ENCODE measurements at places on chromosomes 1 and 21.

DNA sequence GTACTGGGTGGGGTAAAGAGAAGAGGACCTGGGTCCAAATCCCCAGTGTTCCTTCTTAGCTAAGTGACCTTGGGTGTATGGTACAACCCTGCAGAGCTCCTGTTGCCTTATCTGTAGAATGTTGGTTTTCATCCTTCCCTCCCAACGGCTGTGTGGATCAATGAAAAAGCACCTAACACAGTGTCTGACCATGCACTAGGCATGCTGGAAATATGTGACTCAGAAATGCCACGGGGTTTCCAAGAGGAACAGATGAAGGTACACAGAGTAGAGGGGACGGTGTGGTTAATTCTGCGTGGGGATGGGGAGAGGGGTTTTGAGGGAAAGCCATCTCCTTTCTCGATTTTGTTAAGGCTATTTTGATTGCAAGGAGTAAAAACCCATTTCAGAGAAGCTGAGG lies 8.6 kb downstream of the NIPAL3 start:
- no peak for DNase-seq

GRCh38 chr1:30313584-30313983 lies 409.8 kb downstream of the MATN1 start:
- DNase-seq, result no peak

GRCh38 chr21:36642777-36643176 lies 56.1 kb upstream of the SIM2 start:
- DNase-seq, result no peak

DNA sequence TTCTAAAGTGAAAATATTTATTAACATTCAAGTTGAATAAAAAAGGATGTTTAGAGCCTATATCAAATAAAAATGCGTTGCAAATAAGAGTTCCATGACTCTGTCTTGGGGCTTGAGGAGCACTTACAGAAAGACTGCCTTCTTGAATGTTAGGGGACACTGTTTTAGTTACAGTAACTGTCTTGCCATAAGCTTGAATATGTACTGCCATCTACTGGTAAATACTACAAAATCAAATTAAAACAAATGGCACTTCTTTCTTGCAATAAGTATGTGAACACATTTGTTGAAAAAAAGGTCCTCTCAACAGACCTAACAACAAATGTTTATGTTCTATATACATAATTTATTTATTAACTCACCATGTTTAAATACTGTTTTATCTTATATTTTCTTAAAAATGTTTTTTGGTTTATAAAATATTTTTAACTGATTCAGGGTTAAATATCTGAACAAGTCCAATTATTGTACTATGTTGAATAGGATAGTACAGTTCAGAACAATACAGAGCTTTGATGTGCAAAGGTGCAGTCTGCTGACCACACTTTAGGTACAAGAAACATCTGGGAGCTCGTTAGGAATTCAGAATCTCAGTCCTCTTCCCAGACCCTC lies 199.5 kb downstream of the LRRIQ3 start:
- DNase-seq, result peak; percentile 13

DNA sequence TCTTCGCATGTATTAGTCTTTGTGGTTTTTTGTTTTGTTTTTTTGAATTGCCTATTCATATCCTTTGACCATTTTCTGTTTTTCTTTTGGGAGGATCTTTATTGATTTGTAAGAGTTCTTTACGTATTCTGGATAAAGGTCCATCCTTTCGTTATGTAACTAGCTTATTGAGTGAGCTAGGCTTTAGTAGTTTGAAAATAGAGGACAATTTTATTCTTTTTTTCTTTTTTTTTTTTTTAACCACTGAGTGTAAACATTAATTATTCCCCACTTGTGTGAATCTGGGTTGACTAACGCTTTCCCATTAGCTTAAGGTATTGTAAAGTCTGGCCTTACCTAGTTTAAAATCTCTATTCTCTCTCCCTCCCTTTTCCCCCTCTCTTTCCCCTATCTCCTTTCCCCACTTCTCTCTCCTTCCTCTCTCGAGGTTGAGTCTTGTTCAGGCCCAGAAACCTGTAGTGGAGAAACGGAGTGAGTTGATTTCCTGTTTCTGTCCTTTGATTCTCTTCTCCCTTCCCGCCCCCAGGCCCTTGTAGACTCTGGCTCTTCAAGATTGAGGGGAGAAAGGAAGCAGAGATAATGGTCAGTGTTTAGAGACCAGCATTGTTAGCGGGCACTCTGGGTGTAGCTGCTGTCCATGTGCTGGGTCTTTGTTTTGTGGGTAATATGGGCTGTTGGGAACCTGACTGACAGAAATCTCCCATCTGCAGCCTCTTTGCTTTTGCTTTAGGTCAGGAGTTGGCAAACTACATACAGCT lies 1.5 kb downstream of the MORC3 start:
- peak; percentile 54 for DNase-seq

- no peak for DNase-seq
Observed at GRCh38 chr1:208000504-208000903, 89.6 kb upstream of the CD34 start.

DNA sequence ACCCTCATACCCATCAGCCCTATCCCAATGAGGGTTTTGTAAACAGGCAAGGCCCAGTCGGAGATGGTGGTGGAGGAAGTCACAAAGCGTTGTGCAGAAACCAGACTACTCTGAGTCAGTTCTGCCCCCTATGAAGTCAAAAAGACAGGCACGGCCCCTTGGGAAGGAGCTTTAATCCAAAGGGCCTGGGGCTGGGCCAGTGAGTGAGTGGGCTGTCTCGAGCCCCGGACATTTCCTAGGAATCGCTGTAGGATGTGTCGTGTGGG lies 442 bp upstream of the AHCYL1 start:
- DNase-seq, result peak; percentile 74

DNA sequence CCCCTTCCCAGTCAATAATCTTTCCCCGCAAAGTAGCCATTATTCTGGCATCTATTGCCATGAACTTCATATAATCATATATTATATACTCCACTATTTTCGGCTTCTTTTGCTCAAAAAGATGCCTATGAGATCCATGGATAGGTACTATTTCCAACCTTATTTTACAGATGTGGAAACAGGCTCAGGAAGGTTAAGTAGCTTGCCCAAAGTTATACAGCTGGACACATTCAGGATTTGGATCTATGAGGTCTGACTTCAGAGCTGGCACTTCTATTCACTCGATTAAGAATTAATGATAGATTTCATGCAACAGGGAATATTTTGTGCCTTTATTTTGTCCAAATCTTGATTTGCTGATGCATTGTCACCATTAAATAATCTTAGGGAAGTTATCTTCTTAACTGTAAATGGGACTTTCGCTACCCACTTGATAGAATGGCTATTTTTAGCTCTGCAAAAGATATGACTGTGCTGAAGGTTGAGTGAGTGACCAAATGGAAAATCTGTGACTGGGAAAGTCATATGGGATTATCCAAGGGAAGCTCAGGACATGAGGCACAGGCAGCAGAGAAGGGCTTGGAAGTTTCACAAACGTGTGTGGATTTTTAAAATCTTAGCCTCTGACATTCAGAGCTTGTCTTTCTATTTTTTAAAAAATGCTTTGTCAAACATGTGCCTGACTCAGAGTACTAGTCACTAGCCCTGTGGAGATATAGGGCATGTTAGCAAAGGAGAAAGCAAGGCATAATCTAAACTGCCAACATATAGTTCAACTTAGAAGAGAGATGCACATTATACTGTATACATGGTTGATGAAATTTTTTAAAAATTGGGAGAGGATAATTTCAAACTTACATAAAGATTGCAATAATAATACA lies 36.5 kb downstream of the GIPC2 start:
- DNase-seq, result no peak

- no peak for DNase-seq
Observed at GRCh38 chr1:33025761-33026160, 10.9 kb downstream of the AK2 start.

- DNase-seq, result no peak
Observed at GRCh38 chr1:35585281-35585680, 12.2 kb downstream of the TFAP2E start.

- DNase-seq, result no peak
Observed at GRCh38 chr1:42168391-42168670, 3.8 kb upstream of the GUCA2A start.

DNA sequence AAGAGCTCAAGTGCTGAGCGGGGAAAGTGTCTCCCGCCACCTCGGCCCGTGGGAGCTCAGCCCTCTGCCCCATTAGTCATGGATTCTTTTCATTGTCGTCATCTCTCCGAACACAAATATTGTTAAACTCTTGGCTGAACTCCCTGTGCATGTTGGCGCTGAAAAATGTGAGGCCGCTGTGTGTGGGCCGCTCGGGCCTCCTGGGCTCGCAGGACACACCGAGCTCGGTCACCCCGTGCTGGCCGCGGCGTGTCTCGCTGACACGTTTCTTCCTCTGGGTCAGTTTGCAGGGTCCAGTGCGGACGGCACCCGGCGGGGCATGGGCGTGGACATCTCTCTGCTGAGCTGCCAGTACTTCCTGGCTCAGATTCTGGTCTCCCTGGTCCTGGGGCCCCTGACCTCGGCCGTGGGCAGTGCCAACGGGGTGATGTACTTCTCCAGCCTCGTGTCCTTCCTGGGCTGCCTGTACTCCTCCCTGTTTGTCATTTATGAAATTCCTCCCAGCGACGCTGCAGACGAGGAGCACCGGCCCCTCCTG lies 25.6 kb downstream of the SLC45A1 start:
- no peak for DNase-seq

GRCh38 chr1:32224285-32224684 lies 2.1 kb downstream of the EIF3I start:
- no peak for DNase-seq

GRCh38 chr1:64663668-64664067 lies 81.2 kb upstream of the RAVER2 start:
- DNase-seq, result no peak

GRCh38 chr1:39761557-39762260 lies 9.4 kb downstream of the OXCT2 start:
- DNase-seq, result no peak

GRCh38 chr1:170316270-170316669 lies 170.5 kb downstream of the NTMT2 start:
- no peak for DNase-seq

DNA sequence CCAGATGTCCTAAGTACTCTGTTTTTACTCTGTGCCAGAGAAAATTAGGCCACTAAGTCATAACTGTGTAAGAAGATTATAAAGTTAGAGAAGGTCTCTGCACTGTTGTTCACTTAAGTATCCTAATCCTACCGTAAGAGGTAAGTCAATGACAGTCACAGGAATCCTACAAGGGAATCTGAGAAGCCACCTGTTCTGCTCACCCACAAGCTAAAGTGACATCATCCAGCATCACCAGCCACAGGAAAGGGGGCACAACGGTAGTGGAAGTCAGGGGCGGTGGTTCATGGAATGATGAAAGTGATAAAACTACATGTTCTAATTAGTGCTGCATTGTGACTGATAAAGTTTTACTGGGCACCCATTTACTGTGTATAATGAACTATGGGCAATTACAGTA lies 92.7 kb downstream of the PLD5 start:
- no peak for DNase-seq

GRCh38 chr1:81954534-81955020 lies 153.8 kb downstream of the ADGRL2 start:
- peak; percentile 23 for DNase-seq

DNA sequence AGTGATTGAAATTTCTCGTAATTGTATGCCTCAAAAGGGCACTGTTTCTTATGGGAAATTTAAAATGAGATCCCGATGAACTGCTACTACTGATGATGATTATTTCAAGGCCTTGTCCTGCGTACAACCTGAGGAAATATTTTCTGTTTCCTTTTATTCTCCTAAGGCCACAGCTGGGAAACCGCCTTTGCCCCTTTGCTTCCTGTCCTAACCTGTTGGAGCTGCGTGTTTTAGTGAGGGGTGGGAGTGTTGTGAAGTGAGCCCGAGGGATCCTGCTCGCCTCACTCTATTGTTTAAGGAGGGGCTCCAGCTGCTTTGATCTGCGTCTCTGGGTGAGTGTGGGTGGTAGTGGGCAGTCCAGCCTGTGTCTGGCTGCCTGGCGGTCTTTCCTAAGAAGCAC lies 14.4 kb downstream of the LAMC2 start:
- DNase-seq, result no peak

DNA sequence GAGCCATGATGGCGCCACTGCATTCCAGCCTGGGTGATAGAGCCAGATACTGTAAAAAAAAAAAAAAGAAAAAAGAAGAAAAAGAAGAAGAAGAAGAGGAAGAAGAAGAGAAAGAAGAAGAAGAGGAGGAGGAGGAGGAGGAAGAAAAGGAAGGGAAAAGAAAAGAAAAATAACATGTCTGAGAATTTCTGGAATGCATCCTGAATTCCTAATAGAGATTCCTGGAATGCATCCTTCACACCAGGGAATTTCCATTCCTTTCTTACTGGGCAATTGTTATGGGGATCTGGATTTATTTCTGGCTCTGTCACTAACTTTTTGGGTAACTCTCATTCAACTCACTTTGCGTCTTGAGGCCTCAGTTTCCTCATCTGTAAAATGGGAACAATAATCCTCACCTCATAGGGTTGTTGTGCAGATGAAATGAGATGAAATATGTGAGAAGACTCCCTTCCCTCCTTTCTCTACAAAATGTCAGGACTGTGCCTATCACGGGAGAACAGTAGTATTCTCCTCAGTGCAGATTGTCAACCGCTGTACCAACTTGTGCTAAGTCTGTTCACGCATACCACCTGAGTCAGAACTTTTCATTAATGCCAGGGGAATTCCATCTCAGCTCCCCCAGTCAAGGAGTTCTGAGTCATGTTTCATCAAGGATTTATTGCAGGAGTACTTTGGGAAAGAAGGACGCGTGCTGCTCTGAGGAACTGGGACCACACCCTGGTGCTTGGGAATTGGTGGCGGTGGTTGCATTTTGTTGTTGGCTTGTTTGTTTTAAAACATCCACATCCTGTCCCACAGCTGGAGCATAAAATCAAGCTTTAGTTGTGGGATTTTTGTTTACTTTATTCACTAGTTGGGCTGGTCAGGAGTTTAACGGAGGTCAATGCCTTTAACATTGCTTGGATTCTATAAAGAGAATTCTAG lies 42.4 kb upstream of the ROR1 start:
- no peak for DNase-seq

GRCh38 chr1:238517711-238518110 lies 627.0 kb upstream of the ZP4 start:
- DNase-seq, result no peak

DNA sequence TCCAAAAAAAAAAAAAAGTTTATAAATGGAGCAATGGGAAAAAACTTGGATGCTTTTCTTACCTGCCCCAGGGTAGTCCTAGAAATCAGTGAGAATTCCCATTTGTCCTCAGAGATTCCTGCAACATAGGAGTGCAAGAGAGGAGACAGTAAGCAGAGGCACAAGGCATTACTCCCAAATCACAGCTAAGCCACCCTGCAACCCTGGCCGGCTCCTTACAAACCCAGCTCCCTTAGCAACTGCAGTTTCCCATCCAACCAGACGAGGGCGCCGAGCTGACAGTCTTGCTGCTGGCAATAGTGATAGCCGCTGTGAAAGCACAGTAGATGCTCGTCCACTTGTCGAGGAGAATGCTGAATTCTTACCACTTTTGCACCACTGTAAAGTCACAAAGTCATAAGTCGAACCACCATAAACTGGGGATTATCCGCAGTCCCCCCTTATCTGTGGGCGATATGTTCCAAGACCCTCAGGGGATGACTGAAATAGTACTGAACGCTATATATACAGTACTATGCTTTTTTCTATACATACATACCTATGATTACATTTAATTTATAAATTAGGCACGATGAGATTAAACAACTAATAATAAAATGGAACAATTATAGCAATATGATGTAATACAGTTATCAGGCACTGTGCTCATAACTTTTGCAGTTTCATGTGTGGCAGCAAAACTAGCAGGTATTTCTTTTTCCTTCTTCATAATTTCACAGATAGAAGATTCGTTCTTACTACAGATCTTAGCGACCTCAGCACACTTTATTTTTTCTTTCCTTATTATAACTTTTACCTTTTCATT lies 6.0 kb upstream of the PITHD1 start:
- peak; percentile 68 for DNase-seq
